ENCODE measurements at places on chromosomes 5 and 9.

DNA sequence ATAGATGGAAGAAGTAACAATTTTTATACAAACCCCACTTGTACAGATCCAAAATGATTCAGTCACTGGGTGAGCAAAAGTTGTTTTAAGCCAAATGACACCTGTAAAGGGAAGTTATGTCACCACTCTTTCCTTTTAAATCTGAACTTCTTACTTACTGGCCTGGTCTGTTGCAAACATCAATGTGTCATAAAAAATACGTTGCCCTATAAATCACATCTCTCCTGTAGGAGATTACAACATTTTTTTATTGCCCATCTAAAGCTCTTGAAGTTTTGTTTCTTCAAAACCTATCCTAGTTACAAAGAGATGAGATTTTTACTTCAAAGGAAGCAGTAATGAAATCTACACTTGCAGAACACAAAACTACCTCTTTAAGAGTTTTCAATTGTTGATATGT lies 1087.8 kb upstream of the DMAC1 start:
- DNase-seq: no peak

DNA sequence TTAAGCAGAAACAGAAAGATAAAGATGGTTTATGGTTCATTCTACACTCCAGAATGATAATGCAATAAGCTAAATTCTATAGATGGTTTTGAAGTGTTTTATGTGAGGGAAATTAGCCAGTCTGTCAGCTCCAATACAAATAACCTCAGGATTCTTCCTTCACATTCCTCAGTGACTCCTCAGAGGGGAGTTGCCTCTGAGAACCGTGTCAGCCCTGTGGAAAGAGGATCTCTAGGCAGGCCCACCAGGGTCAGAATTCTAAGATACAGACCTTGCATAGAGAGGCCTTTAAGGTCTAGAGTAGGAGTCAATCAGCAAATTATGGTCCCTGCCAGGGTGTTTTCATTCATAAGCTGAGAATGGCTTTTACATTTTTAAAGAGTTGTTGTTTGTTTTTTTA lies 26.6 kb downstream of the RUSC2 start:
- peak; percentile 94 for DNase-seq

DNA sequence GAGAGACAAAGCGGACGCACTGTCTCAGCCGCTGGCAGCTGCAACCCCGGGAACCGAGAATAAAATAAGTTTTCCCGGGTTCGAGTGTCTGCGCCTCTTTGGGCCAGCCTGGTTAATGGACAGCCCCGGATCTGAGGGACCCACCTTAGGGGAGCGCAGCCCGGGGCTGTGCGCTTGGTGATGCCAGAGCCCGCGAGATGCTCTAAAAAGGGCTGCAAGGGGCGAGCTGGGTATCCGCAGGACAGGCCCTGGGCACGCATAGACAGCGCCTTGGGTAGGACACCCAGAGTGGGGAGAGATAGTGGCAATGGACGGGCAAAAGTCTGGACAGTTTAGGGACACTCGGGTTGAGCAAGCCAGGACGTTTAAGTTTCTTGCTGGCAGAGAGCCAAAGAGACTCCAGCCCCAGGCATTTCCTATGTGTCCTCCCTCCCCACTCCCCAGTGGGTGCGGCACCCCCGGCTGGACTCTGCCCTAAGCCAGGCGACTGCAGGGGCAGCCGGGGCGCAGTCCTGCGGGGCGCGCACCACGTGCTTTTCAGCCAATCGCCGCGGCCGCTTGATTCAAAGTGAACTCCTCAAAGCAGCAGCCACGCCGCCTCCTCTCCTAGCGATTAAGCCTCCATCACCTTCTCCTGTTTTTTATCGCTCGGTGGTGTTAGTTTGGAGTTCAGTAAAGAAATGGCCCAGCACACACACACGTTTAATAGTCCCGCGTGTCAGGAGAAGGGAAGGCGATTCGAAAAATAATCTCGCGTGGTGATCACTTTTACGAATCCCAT lies 616 bp upstream of the ENC1 start:
- peak; percentile 82 for DNase-seq

GRCh38 chr9:16688814-16689213 lies 181.7 kb downstream of the BNC2 start:
- DNase-seq: no peak

GRCh38 chr9:136054146-136054545 lies 40.9 kb downstream of the NACC2 start:
- no peak for DNase-seq

- no peak for DNase-seq
These were observed 47.5 kb downstream of the ADRB2 start for GRCh38 chr5:148873690-148874485.

DNA sequence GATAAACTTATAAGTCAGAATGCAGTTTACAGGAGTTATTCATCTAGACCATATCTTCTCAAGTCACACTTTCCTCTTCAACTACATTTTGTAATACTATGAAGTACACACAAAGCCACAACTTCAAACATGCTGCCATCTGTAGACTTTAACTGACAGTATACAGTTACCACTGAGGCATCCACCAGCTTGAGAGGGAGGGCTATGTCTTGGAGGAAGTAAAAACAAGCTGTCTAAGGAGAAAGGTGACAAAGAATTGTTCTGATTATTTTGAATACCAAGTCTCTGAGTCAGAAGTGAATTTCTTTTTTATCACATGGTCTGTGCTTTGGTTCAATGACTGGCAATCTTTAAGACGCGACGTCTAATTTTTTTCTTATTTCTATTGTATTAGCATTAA lies 97.6 kb upstream of the CDH10 start:
- DNase-seq: peak; percentile 21

- DNase-seq: no peak
These were observed 114.5 kb downstream of the FGF1 start for GRCh38 chr5:142571371-142571770.

GRCh38 chr5:107652839-107653607 lies 17.7 kb downstream of the EFNA5 start:
- DNase-seq: no peak

- DNase-seq: no peak
These were observed 19.3 kb downstream of the CDKN2A start for GRCh38 chr9:21974722-21975409.

DNA sequence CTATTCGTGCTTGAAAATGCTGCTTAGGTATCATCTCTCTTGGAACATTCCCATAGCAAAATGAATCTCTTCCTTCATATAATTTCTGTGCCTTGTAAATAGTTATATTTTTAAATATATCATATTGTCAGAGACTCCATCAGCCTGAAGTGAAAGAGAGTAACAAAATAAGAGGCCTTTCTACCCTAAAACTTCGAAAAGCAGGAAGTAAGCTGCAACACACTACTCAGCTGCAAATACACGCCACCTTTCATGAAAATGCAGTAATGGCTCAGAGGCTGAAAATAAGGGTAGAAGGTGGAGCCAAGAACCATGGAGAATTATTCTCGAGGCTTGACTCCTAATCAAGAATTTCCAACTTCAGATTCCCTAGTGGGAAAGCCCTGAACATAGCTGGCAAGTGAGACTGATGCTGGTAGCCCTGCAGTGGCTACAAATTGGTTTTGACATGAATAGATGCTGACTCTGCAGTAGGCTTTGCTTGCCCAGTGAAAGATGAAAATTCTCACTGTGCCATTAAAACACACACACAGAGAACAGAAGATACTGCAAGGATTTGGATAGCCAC lies 30.2 kb upstream of the PTGER4 start:
- no peak for DNase-seq

DNA sequence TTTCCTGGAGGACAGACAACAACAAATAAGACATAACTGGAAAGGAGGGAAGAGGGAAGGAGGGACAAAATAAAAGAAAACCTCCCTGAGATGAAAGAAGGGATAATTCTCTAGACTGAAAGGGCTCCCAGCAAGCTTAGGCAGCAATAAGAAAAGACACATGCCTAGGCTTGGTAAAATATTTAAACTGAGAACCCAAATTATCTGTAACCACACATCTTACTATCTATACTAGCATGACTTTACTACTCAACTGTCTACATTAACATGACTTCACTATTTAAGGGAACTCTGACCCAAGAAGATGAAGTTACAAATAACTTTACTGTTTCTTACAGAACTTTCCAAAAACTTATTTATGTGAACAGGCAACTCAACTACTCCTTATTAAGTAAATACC lies 95.9 kb downstream of the EPB41L4A start:
- no peak for DNase-seq

GRCh38 chr5:72268753-72269410 lies 51.2 kb downstream of the MRPS27 start:
- DNase-seq: peak; percentile 53

DNA sequence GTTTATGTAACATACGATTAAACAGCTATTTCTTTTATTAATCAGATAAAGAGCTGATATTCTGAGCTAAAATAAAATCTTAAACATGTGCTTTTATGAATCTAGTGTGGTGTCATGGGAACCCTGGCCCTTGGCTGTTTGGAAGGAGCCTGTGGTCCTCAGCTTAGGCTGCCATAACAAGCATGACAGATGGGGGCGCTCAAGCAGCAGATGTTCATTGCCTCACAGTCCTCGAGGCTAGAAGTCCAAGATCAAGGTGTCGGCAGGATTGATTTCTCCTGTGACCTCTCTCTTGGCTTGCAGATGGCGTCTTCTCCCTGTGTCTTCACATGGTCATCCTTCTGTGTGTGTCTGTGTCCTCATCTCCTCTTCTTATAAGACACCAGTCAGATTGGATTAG lies 448.2 kb downstream of the GADD45G start:
- no peak for DNase-seq

- no peak for DNase-seq
These were observed 51.9 kb downstream of the ELL2 start for GRCh38 chr5:95909738-95910137.
